NCI-H146 (cell line): ENCODE measurements at places on chromosomes 13 and 19.

DNA sequence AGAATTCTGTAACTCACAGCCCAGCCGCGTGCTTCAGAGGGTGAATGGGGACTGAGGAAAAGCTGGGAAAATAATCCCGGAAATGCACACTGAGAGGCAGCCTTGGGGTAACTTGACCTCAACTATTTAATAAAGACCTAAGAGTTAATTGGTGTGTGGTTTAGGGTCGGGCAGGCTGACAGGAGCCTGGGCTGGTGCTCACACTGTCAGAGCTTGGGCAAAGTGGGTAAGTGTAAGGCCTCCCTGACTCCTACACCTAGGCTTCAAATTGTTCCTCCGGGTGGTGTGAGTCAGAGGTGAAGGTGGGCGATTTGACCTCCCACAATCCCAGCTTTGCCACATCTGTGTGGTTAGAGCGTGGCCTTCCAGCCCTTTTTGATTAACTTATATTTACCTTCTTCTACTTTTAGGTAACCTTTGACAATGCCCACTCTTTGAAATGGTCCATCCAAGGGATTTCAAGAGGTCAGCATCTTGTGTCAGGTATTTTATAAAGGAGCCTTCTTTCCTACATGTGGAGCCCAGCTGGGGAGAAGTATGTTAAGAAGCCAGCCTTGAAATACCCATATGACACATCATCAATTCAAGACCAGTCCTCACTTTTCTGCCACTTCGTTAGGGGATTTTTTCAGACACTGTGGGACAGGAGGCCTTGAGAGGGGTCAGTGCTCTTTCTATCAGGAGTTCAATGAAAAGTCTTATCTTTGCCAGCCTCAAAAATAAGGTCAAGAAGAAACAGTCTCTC, 114.2 kb downstream of the NUFIP1 start:
- no peak for DNase-seq

- DNase-seq, result no peak
Observed at GRCh38 chr19:49856574-49857021, 5.6 kb downstream of the PTOV1 start.

GRCh38 chr19:4060621-4061177, 6.0 kb downstream of the ZBTB7A start:
- no peak for DNase-seq

GRCh38 chr19:45667620-45668341, at the start of gene GIPR:
GIPR (plus strand) TSS chr19:45668221; CDS start chr19:45669521, 1,300 bp downstream.
- DNase-seq, result peak; percentile 30

GRCh38 chr19:566403-566802, 6.0 kb upstream of the BSG start:
- no peak for DNase-seq

- no peak for DNase-seq
Observed at GRCh38 chr13:102495663-102496062, 93.8 kb upstream of the FGF14 start.

GRCh38 chr19:55832676-55833075, 877 bp upstream of the NLRP11 start:
- no peak for DNase-seq

GRCh38 chr19:48480558-48481500, 11.7 kb downstream of the CYTH2 start:
- DNase-seq, result no peak

- DNase-seq, result no peak
Observed at GRCh38 chr13:67094952-67095351, 135.2 kb downstream of the PCDH9 start.

DNA sequence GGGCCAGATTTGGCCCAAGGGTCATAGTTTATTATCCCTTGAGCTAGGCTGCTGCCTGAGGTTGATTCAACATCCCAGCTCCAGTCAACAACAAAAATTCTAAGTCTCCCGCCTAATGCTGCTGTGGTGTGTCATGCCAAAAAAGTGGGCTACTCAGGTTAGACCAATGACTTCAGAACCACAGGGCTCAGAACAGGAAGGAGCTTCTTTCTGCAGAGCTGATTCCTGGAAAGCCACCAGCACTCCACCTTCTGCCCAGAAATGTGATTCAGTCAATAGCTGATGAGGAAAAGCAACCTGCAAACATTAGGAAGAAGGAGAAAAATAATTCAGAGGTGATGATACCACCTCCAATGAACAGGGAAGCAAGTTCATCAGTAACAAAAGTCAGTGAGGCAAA, 56.1 kb upstream of the SERPINE3 start:
- DNase-seq, result no peak

- DNase-seq, result no peak
Observed at GRCh38 chr13:35767256-35767976, 290.9 kb upstream of the MAB21L1 start.

DNA sequence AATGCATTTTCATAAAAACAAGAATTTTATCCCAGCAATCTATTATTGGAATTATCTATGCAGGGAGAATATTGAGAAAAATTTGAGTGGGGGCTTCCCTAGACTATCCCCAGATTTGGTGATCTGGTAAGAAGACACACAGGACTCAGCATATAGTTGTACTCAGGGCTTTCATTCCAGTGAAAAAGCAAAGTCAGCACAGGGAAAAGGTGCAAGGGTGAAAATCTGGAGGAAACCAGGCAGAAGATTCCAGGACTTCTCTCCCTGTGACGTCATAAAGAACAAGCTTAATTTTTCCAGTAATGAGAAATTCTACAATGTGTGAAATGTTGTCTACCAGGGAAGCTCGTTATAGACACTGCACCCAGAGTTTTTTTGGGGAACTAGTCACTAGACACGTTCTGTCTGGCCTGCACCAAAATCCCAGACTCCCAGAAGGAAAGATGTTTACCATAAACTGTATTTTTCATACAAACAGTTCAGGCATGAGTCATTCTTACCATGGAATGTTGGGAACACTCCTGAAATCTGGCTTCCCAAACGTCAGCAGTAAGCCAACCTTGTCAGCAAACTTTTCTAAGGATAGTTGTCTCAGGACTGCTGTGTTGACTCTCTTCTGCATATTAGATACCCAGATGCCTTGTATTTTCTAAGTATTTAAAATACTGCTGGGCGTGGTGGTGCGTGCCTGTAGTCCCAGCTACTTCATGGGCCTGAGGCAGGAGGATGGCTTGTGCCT, 107.4 kb downstream of the DNAJC3 start:
- DNase-seq, result no peak

- DNase-seq, result no peak
Observed at GRCh38 chr13:99435998-99436397, 65.3 kb upstream of the TM9SF2 start.

- peak; percentile 70 for DNase-seq
Observed at GRCh38 chr19:49581007-49581508, at the start of gene PRRG2. PRRG2 (plus strand) TSS chr19:49581316; CDS start chr19:49583220, 1,904 bp downstream.

DNA sequence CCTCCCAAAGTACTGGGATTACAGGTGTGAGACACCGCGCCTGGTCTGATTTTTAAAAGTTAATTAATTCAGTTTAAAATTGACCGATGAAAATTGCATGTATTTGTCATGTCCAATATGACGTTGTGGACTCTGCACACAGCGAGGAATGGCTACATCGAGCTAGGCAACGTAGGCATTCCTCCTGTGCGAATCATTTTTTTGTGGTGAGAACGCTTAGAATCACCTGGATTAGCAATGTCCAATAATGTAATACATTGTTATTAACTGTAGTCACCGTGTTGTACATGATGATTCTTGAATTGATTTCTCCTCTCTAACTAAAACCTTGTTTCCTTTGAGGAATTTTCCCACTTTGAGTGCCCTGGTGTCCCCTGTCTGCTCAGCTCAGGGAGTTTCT, 3.4 kb downstream of the LAIR2 start:
- no peak for DNase-seq
